ENCODE measurements at places on chromosomes 7 and 10. TPM values are rescaled to one million over a fixed set of nuclear protein-coding genes. Genes with fewer than 3 reads are reported as not detected.

Gene ACHE
- total RNA-seq = not detected

Gene SRI
- total RNA-seq = 59.3 TPM

Gene RALA
- 21.7 TPM for total RNA-seq

Gene PRXL2A
- total RNA-seq = not detected

Gene HOXA7
- total RNA-seq = 3.4 TPM

Gene ANXA8L1
- 2.2 TPM for total RNA-seq

Gene SFXN2
- 1.1 TPM for total RNA-seq

Gene GIMAP1
- not detected for total RNA-seq

Gene KCNMA1
- 14.2 TPM for total RNA-seq

Gene CALHM3
- not detected for total RNA-seq

Gene IQUB
- not detected for total RNA-seq

Gene TMEM176B
- not detected for total RNA-seq

Gene HOXA4
- total RNA-seq = 1.8 TPM

Gene NKX2-3
- not detected for total RNA-seq

Gene NAMPT
- 32.7 TPM for total RNA-seq

Gene NPC1L1
- not detected for total RNA-seq

Gene TMEM229A
- not detected for total RNA-seq

Gene HOXA6
- 3.2 TPM for total RNA-seq

Gene LEP
- 0.22 TPM for total RNA-seq

Gene CLIP2
- total RNA-seq = 49.4 TPM

Gene PRPF18
- 30.2 TPM for total RNA-seq

Gene ARHGAP22
- 44.4 TPM for total RNA-seq

Gene MMRN2
- 7.3 TPM for total RNA-seq

Gene AIMP2
- total RNA-seq = 74.6 TPM

Gene CACNB2
- 0.32 TPM for total RNA-seq

Gene CAMK2B
- total RNA-seq = 2.5 TPM

Gene GNAT3
- total RNA-seq = not detected

Gene JAZF1
- 13.8 TPM for total RNA-seq

Gene HSPA12A
- total RNA-seq = 4.8 TPM

Gene DTX2
- 4.3 TPM for total RNA-seq

Gene SLC29A3
- total RNA-seq = 3.0 TPM

Gene UCN3
- not detected for total RNA-seq

Gene LIPJ
- not detected for total RNA-seq

Gene SEMA4G
- not detected for total RNA-seq

Gene RPS24
- total RNA-seq = 1,653 TPM

Gene TMEM184A
- not detected for total RNA-seq

Data from GM23248 (cell line).